GM03348 (cell line): ENCODE measurements at places on chromosomes 12 and 14.

DNA sequence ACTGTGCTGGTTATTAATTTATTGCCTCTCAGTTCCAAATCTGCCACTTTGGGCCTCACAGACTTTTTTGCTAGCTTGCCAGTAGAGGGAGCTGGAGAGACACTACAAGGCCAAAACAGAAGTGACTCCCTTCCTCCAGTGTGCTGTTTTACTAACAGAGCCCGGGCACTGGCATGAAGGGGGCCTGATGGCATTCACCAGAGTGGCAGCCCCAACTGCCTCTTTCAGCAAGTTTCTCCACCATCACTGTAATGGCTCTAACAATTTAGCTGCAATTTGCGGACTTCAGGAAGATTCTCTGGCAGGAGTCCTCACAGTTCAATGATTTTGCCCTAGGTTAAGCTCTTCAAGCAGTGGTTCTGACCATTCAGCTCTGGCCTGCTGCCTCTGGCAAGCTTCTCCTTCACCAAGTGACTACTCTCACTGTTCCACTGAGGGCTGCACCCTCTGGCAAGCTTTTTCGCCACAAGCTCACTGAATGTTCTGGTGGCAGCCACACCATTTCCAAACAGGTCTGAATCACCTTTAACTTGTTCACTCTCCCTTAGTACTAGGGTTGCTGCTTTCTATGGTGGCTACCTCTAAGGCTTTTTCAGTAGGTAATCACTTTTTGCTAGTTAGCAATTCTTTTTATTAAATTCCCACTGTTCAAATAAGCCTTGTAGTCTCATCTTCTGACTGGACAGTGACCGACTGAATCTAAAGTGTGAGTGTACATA is 104.9 kb downstream of the ZC3H14 start:
- peak; percentile 84 for DNase-seq

DNA sequence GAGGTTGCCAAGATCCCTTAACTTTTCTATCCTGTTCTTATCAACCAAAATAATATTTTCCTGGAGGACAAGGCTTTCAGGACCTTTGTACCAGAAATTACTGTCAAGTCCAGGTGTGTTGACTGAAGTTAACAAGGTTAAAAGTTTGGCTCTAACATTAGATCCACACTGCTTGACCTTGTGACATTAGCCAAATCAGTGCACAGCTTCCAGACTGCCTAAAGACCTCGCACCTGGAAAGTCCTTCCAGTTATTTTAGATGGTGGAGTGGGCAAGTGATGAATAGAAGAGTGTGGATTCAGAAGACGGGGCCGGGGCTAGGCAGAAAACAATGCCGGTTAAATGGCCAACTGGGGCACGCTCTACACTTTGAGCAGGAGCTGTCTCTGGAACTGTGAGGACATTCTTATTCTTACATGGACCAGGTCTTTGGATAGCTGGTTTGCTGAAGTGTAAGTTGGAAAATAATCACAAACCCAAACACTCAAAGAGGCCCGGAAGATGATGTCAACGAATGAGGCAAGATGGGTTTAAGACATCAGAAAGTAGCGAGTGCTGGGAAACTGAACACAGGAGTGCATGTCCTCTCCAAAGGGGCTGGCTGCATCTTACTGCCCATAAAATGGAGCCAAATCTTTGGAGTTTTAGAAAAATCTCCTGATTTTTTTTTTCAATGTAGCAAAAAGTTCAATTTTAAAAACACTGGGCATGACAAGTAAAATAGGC is 56.3 kb downstream of the NIN start:
- no peak for DNase-seq

DNA sequence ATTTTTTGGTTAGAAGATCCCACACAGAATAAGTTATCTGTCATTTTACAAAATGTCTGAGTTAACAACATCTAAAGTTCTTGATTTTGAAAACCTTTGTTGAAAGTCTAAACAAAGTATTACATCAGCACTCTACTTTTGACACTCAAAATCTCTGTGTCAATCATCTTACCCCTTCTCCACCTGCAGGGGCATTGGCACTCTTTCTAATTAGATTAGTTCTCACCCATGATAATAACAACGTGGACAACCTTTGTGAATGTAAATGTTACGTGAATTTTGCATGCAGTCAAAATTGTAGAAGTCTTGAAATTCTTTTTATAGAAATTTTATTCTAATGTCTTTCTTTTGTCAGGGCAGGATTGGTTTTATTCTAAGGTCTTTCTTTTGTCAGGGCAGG is 33.5 kb upstream of the PPFIA2 start:
- DNase-seq: no peak

DNA sequence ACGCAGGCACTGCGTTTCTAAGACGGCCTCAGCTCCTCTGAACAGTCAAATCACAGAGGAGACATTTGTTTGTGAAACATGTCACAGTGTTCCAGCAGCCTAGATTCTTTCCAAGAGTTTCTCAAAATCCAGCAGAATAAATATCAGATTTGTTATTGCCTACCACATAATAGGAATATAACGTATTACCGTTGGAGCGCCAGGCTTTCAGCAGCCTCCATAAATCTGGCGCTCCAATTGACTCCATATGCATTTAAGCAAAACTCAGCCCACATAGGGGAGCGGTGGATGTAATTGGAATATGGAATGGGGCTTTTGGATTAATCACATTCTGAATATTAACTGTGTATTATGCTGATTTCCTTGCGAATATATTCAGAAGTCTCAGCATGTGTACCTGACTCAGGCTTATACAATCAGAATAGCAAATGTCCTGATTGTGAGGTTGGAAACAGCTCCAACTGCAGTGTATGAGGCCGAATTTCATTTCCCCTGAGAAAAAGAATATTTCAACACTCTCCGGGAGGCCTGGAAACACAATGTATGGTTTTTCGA is 174.0 kb downstream of the ASCL4 start:
- DNase-seq: no peak

DNA sequence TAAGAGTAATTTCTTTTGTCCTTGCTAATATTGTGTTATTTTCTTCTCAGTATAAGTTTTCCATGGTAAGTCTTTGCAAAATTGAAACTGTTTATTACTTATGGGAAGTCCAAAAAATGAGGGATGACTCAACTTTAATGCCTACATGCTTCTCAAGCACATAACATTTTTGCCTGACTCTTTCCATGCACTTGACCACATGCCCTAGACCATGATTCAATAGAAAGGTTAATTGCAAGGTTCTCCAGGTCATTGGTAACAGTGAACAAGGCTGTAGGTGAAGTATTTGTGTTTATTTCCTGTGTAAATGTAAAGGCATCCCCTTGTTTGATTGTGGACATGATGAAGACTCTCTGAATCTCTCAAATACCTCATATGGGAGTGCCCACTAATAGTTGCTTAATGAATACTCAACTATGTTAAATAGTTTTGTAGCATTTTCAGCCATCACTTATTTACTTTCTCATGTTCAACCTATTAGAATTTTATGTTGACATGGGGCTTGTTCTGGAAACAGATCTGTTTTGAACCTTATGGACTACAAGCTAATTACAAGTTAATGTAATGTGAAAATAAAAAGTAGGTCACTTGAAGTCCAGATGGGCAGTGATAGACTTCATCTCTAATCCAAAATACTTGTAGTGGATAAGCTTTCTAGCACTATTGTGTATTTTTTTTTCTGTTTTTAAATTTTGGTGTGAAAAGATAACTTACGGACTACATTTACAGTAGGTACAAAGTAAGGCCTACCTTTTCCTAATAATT is 131.7 kb downstream of the TMTC2 start:
- peak; percentile 17 for DNase-seq

DNA sequence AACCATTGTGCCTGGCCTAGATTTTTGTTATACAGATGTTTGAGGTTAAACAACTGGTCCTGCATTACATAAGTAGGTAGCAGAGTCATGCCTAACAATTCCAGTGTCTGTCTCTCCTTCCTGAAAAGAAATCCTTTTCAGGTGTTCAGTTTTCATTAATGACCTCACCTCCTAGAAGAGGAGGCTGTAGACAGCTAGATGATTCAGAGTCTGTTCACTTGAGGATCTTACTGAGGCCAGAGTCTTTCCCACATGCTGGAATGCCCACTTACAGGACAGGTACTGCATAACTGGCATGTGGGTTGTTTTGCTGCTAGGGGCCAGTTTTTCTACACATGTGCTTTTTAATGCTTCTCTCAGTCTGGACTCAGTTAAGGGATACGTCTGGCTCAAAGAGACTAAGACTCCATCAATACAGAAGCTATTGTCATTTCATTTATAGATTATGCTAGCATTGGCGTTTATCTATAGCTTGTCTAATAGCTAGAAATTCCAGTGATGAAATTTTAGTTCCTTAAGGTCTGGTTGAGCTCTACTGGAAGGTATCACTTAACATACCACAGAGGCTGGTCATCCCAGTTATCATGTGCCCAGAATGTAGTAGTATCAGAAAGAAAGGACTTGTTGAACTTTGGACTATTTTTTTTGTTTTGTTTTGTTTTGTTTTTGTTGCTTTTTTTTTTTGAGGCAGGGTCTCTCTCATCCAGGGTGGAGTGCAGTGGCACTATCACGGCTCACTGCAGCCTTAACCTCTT is 206.4 kb downstream of the ERC1 start:
- peak; percentile 28 for DNase-seq

GRCh38 chr12:43347026-43347425 is 205.0 kb downstream of the ADAMTS20 start:
- no peak for DNase-seq

- DNase-seq: no peak
Observed at GRCh38 chr14:61668282-61668681, 27.0 kb upstream of the HIF1A start.
